ENCODE measurements at places on chromosomes 12 and 14. TPM values are rescaled to one million over a fixed set of nuclear protein-coding genes. Genes with fewer than 3 reads are reported as not detected.

SIX1 gene
- total RNA-seq, result 4.6 TPM

OTOGL gene
- total RNA-seq, result 0.30 TPM

CDKN3 gene
- total RNA-seq, result 13.3 TPM

AQP5 gene
- 5.7 TPM for total RNA-seq

SYCP3 gene
- total RNA-seq, result 0.10 TPM

LHX5 gene
- not detected for total RNA-seq

MDM2 gene
- 65.4 TPM for total RNA-seq

GLIPR1L2 gene
- total RNA-seq, result 2.1 TPM

KRT80 gene
- total RNA-seq, result 39.5 TPM

HOXC12 gene
- 0.30 TPM for total RNA-seq

LRRC10 gene
- total RNA-seq, result 0.10 TPM

TSPAN8 gene
- total RNA-seq, result 3.7 TPM

TMBIM4 gene
- 47.2 TPM for total RNA-seq

GNS gene
- total RNA-seq, result 62.0 TPM

Data from skin of body (tissue), 3 donors.